ENCODE measurements at places on chromosomes 3 and 15.

GRCh38 chr3:59006634-59007517 is 42.9 kb downstream of the CFAP20DC start:
- DNase-seq, result no peak

DNA sequence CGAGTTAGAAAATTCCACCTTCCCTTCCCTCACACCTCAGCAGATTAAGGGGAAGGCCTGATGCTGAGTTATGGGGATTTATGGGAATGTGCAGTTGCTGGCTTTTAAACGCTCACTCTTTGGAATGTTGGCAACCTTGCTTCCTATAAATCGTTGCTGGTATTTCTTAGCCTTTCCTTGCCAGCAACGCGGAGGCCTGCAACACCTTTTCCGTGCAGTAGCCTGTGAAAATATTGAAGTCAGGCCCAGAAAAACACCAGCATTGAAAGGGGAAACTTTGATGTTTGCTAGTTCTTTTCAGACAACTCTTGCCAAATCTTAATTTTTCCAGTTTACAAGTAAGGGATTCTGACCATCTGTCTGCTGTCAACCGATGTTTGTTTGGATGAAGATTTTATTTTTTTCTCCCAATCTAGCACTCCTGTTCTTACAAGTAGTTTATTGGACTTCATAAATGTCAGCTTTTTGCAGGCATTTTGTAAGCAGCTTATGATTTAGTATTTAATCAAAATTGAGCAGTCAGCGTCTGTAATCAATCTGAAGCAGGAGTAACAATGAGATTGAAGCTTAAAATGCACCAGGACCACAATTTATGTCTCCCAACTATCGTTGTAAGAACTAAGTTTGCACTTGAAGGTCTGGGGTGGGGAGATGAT is 251.0 kb downstream of the RPLP1 start:
- DNase-seq, result no peak

GRCh38 chr3:171248426-171249111 is 211.6 kb downstream of the TNIK start:
- no peak for DNase-seq

- no peak for DNase-seq
Measured at GRCh38 chr15:29480949-29481348, 211.3 kb upstream of the NSMCE3 start.

DNA sequence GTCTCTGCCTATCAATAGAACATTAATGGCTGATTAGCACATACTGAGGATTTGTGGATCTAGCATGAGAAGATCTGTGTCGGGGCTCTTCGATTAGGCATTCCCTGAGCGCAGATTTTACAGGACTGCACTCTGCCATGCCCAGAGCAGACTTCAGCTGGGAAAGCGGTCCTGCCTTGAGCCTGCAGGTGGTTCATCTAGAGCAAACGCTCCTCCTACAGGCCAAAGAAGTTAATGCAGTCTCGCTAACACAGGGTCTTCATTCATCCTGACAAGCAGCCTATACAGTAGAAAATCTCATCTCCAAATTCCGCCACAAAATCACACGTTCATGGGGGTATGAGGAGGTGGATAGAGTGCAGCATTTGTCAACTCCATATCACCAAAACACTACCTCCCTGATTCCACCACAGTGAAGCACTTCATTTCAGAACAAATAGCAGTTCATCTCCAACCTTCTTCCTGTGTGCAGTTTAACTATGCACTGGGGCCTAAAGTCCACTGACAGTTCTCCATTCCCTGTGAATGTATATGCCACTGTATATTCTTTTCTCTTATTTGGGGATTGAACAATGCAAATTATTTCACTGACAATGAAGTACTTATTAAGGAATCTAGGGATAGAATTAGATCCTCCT is 405.8 kb downstream of the IGSF11 start:
- peak; percentile 80 for DNase-seq

- DNase-seq, result no peak
Measured at GRCh38 chr15:93028632-93029213, 60.3 kb downstream of the RGMA start.

DNA sequence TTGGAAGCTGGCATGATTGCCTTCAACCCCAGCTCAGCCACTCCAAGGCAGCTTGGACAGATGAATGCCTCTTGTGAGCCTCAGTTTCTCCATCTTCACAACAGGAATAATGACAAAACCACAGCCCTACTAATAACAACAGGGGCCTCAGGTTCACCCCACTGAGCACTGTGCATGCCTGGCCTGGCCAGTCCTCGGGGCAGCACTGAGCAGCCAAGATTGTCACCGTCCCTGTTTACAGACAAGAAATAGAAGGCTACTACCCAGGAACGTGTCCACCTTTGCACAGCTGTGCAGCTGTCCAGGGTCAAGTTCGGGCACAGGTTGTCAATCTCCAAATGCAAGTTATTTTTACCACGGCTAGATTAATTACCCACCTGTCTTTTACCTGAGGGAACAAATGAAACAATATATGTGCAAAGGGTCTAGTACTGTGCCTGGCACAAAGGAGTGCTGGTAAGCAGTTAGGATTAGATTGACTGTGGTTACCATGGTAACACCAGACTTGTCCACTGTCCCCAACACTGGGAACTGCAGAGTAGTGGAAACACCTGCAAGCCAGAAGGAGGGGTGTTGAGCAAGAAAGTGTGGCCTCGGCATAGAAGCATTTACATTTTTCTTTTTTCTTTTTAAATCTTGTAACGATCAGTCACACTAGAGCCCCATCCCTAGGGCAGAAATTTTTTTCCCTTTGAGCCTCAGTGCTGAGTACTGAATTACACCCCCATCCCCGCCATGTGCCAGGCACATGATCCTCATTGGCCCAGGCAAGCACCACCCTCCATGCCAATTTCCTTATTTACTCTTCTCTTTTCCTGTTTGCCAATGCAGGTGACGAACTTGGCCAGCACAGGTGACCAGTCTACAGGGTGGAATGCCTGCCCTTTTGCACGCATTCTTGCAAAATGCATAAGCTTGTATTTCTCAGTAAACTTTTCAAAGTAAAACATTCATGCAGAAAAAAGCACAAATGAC is 66.3 kb upstream of the SLC6A6 start:
- DNase-seq, result peak; percentile 35

GRCh38 chr15:86691091-86691663 is 611.5 kb downstream of the AGBL1 start:
- no peak for DNase-seq

DNA sequence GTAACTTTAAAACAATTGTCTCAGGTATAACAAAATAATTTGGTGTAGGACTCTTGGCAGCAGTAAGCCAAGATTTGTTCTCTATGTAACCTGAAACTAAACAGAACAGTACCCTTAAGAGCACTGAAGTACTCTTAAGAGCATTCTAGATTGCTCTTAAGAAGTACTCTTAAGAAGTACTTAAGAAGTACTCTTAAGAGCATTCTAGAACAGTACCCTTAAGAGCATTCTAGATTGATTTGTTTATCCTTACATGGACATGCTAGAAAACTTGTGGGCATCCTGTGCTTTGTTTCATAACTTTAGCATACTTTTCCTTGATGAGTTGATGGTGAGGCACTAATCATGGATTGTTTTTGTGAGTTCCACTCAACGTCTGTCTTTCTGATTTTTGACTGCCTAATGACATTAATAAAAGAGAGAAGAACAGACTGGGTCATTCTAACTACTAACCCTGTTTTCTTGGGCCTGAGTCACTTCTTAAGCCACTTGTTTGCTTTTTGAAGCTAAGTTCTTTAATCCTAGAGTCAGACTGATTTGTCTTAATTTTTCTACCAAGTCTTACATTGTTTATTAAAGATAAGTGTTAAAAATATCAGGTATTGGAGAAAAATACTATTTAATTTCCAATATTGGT is 57.2 kb upstream of the UTS2B start:
- DNase-seq, result no peak

- DNase-seq, result peak; percentile 78
Measured at GRCh38 chr15:88637841-88638625, 783 bp upstream of the ISG20 start.

GRCh38 chr3:126399351-126399735 is 4.6 kb downstream of the CFAP100 start:
- no peak for DNase-seq

GRCh38 chr3:44954304-44954703 is 21.7 kb downstream of the ZDHHC3 start:
- no peak for DNase-seq

- DNase-seq, result no peak
Measured at GRCh38 chr15:53709821-53710220, 49.6 kb downstream of the WDR72 start.

DNA sequence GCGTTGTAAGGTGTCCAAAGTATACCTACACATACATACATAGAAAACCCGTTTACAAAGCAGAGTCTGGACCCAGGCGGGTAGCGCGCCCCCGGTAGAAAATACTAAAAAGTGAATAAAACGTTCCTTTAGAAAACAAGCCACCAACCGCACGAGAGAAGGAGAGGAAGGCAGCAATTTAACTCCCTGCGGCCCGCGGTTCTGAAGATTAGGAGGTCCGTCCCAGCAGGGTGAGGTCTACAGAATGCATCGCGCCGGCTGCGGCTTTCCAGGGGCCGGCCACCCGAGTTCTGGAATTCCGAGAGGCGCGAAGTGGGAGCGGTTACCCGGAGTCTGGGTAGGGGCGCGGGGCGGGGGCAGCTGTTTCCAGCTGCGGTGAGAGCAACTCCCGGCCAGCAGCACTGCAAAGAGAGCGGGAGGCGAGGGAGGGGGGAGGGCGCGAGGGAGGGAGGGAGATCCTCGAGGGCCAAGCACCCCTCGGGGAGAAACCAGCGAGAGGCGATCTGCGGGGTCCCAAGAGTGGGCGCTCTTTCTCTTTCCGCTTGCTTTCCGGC is 318.6 kb downstream of the FGF12 start:
- DNase-seq, result no peak

DNA sequence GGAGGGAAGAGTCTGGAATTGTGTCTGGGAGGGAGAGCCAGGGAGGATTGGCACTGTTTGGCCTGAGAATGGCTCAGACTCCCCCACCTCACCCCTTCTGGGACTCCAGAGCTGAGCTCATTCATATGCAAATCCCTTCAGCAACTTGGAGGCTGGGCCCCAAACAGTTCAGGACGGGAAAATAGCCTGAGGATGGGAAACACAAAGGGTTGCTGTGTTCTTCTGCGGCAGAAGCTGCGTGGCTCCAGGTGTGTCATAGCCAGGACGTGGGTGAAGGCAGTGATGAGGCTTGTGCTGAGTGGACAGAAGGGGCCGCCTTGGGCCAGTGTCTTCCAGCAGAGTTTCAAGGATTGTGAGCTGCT is 16.6 kb downstream of the MASP1 start:
- no peak for DNase-seq

DNA sequence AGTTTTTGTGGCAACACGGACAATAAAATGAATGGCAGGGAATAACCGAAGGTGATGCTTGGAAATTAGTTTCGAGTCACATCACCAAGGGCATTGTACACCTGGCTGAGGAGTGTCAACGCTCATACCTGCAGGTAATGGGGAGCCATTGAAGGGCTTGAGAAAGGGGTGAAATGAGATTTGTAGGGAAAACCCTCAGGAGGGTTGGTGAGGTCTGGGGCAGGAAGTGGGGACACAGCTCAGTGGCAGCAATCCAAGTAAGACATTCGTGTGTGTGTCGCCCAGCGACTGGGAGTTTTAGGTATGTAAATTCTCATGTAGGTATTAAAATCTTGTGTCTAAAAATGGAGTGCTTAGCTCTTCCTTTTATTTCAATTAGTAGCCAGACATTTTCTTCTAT is 14.3 kb downstream of the PARP14 start:
- no peak for DNase-seq

- DNase-seq, result no peak
Measured at GRCh38 chr3:157157836-157158235, 2.1 kb downstream of the CCNL1 start.

DNA sequence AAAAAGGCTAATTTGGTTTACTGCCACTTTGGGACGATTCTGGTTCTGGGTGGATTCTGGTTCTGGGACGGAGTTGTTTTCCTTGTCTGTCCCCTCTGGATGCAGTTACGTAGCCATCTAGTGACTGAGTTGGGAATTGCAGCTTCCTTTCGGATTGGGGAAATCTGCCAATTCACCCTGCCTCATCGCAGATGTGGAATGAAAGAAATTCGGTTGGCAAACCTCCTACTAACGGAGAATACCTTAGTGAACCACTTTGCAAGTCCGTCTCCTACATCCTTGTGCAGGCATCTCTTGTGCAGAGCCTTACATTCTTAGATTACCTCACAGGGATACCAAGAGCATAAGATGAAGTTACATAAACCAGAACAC is 31.5 kb upstream of the AP4E1 start:
- peak; percentile 78 for DNase-seq

- DNase-seq, result no peak
Measured at GRCh38 chr3:139868773-139869172, 66.2 kb upstream of the CLSTN2 start.

DNA sequence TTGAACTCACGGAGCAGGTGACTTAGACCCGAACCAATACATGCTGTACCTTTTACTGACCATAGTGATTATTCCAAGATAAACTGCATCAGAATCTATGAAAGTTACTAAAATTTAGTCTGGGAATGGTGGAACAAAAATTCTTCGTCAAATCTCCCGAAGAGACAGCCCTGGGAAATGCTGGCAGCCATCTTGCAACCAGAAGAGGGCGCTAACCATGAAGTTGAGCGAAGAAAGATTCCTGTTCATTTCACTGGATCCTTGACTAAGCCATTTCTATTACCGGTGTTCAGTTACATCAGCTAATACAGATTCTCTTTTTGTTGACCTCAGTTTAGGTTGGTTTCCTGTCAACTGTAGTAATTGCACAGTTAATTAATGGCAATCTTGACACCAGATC is 199.6 kb downstream of the SLC9A9 start:
- DNase-seq, result no peak

DNA sequence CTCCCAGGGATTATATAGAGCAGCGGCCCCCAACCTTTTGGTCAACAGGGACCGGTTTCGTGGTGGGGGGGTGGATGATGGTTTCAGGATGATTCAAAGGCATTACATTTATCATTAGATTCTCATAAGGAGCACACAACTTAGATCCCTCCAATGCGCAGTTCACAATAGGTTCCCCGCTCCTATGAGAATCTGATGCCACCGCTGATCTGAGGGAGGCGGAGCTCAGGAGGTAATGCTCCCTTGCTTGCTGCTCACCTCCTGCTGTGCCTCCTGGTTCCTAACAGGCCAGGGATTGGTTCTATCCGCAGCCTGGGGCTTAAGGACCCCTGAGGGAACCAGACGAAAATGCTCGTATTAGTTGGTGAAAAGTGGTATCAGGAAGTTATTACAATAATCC is 1.3 kb upstream of the HACD2 start:
- DNase-seq, result peak; percentile 72

- no peak for DNase-seq
Measured at GRCh38 chr3:139620438-139620837, 57.3 kb downstream of the NMNAT3 start.

GRCh38 chr15:31372635-31373091 is 46.0 kb downstream of the KLF13 start:
- no peak for DNase-seq

DNA sequence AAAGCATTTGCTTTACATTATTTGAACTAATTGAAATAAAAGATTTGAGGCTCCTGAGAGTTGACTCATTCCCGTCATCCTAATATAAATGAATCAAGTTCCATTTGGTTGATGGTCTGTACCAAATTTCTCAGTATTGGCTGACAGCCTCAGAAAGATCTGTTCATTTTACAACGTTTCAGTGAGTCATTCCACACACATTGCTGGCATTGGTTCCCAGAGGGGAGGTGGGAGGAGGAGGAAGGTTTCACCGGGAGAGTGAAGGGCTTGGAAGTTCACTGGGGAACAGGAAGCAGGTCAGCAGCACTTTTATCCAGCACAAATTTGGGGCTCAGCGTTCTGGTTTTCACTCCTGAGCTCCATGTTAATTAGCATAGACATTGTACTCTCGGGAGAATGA is 176.7 kb upstream of the CADPS start:
- DNase-seq, result no peak

All from HepG2 (cell line).